ENCODE measurements at places on chromosomes 16 and 17.

- DNase-seq = peak; percentile 44
These were observed 5.8 kb upstream of the RARA start for GRCh38 chr17:40303009-40303657.

DNA sequence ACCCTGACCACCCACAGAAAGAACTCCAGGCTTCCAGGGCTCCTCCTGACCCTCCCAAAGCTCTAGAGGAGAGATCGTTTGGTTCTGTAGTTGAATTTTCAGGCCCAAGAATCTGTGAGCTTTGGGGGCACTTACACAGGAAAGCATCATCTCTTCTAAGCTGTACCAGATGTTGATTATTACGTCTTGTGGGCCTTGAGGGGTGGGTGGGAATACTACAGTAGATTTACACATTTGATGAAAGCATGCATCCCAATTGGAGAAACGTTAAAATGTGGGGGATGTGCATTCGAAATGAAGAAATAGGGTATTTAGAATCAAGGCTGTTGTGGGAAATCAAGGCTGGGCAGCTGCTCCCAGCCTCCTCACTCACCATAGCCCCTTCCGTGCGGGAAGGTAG, 61.9 kb downstream of the MGAT5B start:
- DNase-seq = no peak

GRCh38 chr17:20935740-20936139, 107.1 kb downstream of the USP22 start:
- no peak for DNase-seq

DNA sequence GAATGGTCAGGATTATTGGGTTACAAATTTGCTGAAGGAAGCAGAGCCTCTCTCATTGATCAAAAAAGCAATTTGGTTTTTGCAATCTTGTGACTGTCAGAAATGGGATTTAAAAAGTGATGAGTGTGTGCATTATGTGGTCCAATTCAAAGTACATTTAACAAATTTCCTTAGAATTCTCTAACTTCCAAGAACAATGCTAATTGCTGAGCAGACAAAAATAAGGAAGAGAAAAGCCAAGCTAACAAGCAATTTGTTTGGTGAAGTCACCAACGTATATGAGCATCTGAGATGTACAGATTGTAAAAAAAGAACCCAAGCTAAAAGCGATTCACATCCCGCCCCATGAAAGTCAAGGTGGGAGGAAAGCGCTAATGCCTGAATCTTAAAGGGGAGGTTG, 1643.9 kb downstream of the CDH8 start:
- DNase-seq = no peak

GRCh38 chr17:83200231-83200699, 120.9 kb downstream of the METRNL start:
- DNase-seq = peak; percentile 83

DNA sequence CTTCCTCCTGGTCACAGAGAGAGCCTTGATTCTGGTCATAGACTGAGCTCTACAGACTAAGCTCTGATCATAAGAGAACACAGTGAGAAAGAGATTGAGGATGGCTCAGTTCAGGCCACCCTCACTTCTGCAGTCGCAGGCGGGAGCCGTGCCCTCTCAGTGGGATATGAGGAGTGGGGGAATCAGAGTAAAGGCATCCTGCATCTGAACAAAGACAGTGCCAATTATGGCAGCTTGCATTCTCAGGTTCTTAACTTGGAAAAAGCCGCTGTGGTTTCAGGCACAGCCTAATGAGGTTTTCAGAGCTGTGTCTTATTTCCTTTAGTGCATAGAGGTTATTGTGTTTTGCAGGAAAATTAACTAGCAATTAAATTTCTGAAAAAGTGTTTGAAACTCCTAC, 134.4 kb upstream of the NLRP1 start:
- DNase-seq = no peak

DNA sequence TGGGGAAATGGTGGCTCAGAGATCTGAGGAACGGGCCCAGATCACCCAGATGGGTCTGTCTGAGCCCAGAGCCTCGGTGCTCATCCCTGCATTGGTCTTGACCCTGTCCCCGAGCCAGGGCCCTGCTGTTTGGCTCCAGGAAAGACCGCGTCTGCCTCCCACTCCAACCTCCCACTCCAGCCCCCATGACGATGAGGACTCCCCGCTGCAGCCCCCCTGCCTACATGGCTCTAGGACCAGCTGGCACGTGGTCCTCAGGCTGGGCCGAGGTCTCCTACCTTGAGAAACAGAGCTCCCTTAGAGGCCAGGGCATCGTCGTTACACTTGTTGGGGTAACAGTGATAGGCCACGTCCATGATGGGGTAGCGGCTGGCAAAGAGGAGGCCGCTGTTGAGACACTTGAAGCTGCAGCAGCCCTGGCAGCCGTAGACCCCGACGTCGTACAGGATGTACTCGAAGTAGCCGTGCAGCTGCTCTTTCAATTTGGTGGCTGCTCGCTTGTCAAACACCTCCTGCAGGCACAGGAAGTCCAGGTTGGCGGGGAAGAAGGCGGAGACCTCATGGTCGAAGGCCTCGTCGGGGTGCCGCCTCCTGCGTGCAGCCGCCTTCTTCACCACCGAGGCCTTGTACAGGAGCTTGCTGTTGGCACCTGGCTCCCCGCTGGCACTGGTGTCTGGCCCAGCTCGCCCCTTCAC, 59.9 kb downstream of the PRMT7 start:
- DNase-seq = no peak
